ENCODE measurements at places on chromosomes 11 and 22. TPM values are rescaled to one million over a fixed set of nuclear protein-coding genes. Genes with fewer than 3 reads are reported as not detected.

- DNase-seq, result no peak
These were observed 6.3 kb upstream of the SYNGR1 start for GRCh38 chr22:39343259-39344045.

- no peak for DNase-seq
These were observed 12.3 kb upstream of the SH3BP1 start for GRCh38 chr22:37627121-37627520.

- no peak for DNase-seq
These were observed 123.4 kb downstream of the ETS1 start for GRCh38 chr11:128463979-128464378.

GRCh38 chr11:84384731-84385130, 1098.6 kb upstream of the CCDC90B start:
- DNase-seq, result no peak

- no peak for DNase-seq
These were observed 7.1 kb upstream of the MYBPC3 start for GRCh38 chr11:47359586-47359985.

- no peak for DNase-seq
These were observed 21.2 kb downstream of the KMT5B start for GRCh38 chr11:68191661-68192579.

DNA sequence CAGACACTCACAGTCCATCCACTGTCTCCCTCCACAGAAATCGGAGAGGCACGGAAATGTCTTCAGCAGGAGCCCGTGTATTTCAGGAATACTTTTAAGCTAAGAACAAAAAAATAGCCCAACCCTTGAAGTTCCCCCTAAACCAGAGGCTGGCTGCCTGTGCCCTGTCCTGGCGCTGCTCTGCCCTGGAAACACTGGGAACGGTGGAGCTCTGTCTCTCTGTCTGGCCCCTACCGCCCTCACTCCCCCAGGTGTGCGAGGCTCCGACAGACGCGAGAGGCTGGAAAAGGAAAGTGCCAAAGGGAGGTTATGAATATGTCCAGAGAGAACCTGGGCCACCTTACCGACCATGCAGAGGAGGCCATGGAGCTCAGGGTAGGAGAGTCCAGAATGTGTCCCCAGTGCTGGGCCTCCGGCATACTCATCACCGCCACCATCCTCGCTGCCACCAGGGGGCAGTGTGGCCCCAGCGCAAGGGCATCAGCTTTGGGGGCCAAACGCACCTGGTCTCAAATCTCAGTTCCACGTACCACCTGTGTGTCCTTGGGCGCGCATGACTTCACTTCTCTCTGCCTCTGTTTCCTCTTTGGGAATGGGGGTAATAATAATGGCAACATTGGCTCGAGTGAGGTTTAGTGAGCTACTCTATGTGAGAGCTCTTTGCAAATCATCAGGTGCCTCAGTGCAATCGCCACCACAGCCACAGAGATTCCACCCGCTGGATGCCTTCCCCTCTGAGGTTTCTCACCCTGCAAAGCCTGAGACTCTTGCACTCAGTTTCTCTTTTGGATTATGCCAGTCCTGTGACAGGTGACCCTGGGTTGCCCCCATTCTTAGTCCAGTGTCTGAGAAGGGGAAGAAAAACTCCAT, 10.4 kb upstream of the SLCO2B1 start:
- peak; percentile 86 for DNase-seq

GRCh38 chr11:77411137-77411707, 62.7 kb downstream of the PAK1 start:
- DNase-seq, result peak; percentile 52

GRCh38 chr11:4087551-4087950, 7.0 kb upstream of the RRM1 start:
- no peak for DNase-seq

DNA sequence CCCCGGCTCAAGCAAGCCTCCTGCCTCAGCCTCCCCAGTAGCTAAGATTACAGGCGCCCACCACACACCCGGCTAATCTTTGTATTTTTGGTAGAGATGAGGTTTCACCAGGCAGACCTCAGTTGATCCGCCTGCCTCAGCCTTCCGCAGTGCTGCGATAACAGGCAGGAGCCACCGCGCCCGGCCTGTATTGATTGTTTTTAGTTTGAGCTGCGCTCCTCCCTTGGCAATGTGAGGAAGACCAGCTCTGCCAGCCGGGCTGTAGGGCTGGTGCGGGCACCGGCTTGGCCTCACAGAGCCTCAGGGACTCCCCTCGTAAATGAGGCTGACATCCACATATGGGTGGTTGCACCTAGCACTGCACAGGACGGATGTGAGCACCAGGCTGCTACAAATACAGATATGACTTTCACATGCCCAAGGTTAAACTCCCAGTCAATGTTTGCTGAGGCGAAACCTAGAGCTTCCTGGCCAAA, 7.5 kb upstream of the SLC2A11 start:
- peak; percentile 32 for DNase-seq

GRCh38 chr11:125468852-125469251, 27.2 kb downstream of the FEZ1 start:
- DNase-seq, result no peak

DNA sequence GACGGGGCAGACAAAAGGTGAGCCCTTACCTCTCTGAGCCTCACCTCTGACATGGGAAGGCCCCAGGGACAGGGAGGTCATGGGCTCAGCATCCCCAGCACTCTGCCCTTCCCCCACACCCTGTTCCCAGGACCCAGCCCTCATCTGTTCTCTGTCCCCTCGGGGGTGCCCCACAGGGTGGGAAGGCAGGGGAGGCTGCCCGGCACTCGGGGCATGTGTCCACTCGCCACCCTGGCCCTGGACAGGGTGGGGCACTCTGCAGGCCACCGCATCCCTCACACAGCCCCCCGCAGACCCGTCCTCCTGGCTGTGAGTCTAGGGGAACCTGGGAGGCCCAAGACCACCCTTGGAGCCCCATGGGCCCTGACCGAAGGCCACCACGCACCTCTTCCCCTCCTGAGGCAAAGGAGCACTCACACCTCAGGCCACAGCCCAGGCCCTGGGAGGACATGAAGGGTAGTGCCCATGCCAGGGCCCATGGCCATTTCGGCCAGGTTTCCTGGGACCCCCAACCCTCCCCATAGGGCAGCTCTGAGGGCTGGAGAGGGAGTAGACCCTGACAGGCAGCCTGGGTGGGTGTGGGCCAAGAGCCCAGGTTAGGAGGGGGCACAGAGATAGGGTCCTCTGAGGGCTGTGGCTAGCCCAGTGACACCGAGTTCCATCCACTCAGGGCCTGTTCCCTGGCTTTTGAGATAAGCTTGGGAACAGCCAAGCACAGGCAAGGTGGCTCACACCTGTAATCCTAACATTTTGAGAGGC, 193.1 kb downstream of the IGLL1 start:
- DNase-seq, result no peak

DNA sequence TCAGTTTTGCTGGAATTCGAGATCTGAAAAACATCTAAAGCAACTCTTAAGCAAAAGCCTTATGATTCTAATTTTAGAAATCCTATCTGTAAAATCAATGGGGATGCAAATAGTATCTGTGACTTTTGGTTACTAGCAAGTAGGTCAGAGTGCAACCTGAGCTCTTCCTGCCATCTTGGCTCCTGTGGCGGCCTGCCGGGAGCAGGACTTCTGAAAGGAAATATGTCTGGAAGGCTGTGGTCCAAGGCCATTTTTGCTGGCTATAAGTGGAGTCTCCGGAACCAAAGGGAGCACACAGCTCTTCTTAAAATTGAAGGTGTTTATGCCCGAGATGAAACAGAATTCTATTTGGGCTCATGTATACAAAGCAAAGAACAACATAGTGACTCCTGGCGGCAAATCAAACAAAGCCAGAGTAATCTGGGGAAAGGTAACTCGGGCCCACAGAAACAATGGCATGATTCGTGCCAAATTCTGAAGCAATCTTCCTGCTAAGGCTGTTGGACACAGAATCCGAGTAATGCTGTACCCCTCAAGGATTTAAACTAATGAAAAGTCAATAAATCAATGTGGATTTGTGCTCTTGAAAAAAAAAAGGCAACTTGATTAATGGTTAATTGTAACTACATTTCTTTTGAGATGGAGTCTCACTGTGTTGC, 1.7 kb downstream of the SAMM50 start:
- DNase-seq, result no peak

- DNase-seq, result peak; percentile 8
These were observed 27.8 kb upstream of the CARS1 start for GRCh38 chr11:3085052-3085451.

GRCh38 chr11:79739591-79739990, 298.8 kb upstream of the TENM4 start:
- DNase-seq, result no peak

DNA sequence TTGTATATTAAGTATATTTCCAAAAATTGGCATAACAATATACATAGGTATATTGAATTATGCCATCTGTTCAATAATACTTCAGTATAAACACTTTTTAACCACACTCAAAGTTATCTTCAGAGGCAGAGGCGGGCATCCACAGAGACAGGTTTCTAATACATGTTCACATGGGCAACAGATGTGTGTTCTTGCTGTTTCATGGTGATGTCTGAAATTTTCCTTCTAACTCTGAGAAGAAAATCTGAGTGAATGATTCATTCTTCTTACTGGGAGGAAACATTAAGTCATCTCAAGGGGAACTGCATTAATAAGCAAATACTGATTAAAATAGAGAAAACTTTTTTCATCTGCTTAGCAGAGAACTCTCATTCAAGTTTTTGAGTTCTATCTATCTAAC, 1074.5 kb downstream of the LRRC4C start:
- DNase-seq, result no peak

DNA sequence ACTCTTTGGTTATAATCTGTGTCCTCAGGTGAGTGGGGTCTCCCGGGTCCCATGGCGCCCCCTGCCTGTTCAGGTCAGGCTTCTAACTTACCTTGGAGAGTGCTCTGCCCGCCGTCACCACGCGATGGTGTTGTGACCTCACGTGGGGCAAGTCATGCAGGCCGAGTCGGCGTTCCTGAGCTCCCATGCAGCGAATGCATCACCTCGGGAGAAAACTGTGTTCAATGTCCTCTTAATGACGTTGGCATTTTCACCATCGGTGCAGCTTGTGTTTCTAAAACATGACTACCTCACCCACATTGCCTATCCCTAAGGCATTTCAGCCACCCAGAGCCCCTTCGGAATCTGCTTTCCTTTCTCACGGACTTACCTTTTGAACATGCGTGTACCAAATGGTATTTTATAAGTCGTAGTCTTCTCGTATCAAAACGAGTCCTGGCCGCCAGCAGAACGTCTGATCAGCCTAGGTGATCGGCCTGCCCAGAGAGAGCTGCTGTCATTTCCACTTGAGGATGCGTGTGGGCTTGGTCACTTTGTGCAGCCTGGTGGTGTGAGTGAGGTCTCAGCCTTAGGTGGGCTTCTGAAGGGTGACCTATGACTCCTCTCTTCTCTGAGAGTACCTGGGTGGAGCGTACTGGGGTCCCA, 64.8 kb downstream of the TBC1D22A start:
- DNase-seq, result no peak

DNA sequence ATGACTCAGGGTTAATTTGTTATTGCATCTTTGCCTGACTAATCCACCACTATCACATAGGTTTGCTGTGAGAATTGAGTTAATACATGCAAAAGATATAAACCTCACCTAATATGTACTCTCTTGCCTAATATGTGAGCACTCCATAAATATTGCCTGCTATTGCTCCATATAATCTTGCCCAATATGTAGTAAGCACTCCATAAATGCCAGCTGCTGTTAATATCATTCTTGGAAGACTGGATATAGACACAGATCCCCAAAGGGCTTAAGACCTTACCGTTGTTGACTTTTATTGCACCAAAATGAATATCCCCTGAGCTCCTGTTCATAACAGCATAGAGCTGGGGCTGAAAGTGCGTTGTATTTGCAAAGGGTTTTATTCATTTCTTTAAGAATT, 27.0 kb upstream of the LRRC55 start:
- no peak for DNase-seq

- DNase-seq, result no peak
These were observed 8.4 kb downstream of the FXYD6 start for GRCh38 chr11:117868088-117868487.

GRCh38 chr11:123482218-123482617, 52.1 kb downstream of the GRAMD1B start:
- DNase-seq, result no peak

GRCh38 chr11:133895061-133895479, 49.8 kb upstream of the SPATA19 start:
- DNase-seq, result no peak

DNA sequence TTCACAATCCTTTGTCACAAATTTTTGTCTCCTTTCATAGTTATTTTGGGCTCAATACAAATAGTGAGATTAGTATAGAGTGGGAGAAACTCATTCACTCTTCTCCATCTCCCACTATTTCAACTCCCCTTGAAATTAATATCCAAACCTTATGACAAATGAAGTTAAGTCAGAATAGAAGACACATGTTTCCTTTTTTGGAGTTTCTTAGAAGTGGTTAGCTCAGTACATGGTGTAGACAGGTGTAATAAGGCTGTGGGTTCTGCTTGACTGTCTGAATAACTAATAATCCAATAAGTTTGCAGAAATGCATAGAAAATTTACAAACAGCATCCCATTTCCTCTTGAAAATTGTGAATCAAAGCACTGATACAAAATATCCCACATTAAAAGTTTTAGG, 10.8 kb upstream of the HSPA8 start:
- DNase-seq, result no peak

DNA sequence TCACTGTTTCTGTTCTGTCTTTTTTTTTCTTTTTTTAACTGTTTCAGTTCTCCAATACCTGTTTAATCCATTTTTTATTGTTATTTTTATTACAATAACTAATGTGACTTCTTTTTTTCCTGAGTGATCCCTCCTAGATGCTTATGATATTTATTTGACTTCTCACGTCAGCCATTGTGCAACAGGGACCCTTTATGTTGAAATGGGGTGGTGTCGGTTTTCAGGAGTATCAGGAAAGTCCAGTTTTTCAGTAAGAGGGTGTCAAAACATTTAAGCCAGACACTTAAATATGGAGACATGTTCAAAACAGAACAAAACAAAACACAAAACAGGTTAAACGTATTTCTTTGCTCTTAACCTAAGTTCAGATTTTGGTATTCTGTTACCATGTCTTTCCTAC, 418.8 kb downstream of the DYNC2H1 start:
- DNase-seq, result no peak

- no peak for DNase-seq
These were observed 13.4 kb downstream of the NFAM1 start for GRCh38 chr22:42418811-42419242.

The OR52H1 gene
- total RNA-seq, result not detected

The OR51G1 gene
- not detected for total RNA-seq

The PPME1 gene
- 24.9 TPM for total RNA-seq

The ALDH3B1 gene
- 4.4 TPM for total RNA-seq

The UCP2 gene
- 25.8 TPM for total RNA-seq

The OR4A47 gene
- not detected for total RNA-seq

The LINC01488 gene
- 0.22 TPM for total RNA-seq

The CDC42EP1 gene
- 15.4 TPM for total RNA-seq

The GAL3ST3 gene
- 0.73 TPM for total RNA-seq

The ALG9 gene
- total RNA-seq, result 12.4 TPM

The GANAB gene
- total RNA-seq, result 91.4 TPM

The OSBP2 gene
- total RNA-seq, result 15.1 TPM

The MS4A15 gene
- total RNA-seq, result not detected

The CRACR2B gene
- 18.9 TPM for total RNA-seq

All from Right ventricle myocardium superior (tissue), 1 donor.